ENCODE measurements at places on chromosomes 7 and 10.

DNA sequence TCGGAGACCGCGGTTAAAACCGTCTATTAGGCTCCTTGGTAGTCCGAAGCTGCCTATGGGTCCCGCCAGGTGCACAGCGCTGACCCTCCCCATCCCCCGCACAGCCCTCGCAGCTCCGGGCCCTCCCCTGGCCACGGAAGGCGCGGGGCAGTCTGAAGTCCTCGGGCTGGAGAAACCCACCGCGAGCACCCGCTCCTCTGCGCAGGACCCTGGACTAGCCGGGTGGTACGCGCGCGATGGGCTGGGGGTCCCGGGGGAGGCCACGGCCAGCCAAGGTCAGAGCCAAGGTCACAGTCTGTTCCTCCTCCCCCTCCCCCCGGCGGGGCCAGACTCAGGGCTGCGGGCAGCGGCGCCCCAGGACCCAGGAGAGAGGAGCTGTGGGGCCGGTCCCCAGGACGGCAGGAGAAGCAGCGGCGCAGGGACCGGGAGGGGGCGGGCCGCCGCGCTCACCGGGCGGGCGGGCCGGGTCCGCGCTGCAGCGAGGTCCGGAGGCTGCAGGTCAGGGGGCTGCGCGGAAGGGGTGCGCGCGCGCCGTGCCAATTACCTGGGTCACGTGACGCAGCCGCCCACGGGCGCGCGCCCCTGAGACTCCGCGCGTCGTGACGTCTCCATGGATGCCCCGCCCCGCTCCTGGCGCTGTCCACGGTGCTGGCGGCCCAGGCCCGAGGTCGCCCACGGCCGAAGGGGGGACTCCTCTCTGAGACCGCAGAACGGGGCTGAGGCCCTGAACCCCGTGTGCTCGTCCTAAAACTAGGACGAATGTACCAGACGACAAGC, at the start of gene OGDHL:
Gene OGDHL, minus strand, starts transcription at position 535 of the 777 bp plus-strand sequence. CDS start 3,731 bp downstream, outside the sequence.
- DNase-seq, result peak; percentile 20

GRCh38 chr10:25843551-25844170, 90.4 kb upstream of the MYO3A start:
- no peak for DNase-seq

DNA sequence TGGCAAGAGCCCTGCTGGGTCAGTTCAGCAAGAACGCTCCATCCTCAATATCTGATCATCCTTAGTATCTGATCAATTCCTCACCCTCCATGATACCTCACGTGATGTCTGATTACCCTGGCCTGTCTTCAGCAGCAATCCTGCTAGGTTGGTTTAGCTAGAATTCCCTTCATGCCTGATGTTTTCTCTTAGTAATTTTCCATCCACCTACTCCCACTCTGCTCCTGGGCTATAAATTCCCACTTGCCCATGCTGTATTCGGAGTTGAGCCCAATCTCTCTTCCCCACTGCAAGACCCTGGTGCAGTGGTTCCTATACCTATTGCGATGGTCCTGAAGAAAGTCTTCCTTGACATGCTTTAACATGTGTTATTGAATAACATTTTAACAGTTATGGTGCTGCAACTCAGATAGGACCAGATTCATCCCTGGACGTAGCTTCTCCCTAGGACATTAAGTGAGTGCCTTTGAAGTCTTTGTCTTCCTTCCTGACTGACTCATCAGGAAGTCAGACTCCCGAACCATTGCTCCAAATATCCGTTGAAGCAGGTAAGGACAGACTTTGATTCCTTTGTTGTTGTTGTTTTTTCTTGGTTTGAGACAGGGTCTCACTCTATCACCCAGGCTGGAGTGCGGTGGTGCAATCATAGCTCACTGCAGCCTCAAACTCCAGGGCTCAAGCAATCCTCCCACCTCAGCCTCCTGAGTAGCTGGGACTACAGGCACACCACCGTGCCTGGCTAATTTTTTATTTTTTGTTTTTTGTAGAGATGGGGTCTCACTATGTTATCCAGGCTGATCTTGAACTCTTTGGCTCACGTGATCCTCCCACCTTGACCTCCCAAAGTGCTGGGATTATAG, 29.4 kb upstream of the CLDN3 start:
- no peak for DNase-seq

DNA sequence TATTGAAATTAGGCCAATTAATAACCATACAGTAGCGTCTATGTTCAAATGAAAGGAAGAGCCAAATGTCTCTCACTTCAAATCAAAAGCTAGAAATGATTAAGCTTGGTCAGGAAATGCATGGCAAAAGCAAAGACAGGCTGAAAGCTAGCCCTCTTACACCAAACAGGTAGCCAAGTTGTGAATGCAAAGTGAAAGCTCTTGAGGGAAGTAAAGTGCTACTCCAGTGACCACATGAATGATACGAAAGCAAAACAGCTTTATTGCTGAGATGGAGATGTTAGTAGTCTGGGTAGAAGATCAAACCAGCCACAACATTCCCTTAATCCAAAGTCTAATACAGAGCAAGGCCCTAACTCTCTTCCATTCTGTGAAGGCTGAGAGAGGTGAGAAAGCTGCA, 123.8 kb downstream of the TEX36 start:
- no peak for DNase-seq

GRCh38 chr7:36440880-36441279, 51.2 kb downstream of the ANLN start:
- DNase-seq, result no peak

DNA sequence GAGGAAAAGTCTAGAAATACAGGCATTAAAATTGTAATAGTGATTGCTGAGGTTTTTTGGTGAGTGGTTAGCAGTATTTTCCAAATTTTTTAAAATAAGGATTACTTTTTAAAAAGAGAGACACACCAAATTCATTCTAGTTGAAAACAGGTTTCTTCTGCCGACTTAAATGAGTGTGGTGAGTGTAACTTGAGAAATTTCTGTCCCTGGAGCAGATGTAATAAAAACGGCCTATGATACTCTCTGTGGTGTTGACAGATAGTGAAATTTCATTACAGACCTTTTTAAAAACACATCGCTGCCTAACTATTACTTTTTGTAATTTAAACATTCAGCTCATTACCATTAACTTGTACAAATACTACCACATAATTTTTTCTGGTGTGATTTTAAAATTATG, 90.1 kb downstream of the CYP51A1 start:
- DNase-seq, result no peak

DNA sequence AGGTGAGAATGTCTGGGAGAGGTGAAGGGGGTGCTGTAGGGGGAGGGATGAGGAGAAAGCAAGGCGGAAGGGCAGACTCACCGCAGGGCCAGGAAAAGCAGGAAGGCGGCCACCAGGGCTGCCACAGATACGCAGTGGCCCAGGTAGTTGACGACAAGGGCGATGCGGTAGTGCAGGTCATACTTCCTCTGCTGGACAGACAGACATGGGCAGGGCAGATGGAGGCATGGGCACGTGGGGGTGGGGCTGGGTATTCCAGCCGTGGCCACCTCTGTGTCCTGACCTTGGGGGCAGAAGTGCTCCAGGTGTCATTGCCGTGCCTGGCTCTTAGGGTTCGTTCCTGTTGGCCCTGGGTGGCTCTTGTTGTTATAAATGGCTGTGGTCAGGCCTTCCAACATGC, 16.8 kb downstream of the CRHR2 start:
- DNase-seq, result no peak

GRCh38 chr10:79331709-79332108, 15.6 kb upstream of the PPIF start:
- peak; percentile 54 for DNase-seq

Data from stimulated activated CD4-positive, alpha-beta T cell treated with anti-CD3 and anti-CD28 coated beads, Interleukin-1b, Interleukin-23, amount 100 ng/mL, for 1 hour (primary cell).